ENCODE measurements at places on chromosomes 4 and X. TPM values are rescaled to one million over a fixed set of nuclear protein-coding genes. Genes with fewer than 3 reads are reported as not detected.

AASDH gene
- total RNA-seq = 5.3 TPM

SLC6A8 gene
- 136 TPM for total RNA-seq

LARP7 gene
- 46.1 TPM for total RNA-seq

GLOD5 gene
- total RNA-seq = not detected

BRS3 gene
- total RNA-seq = not detected

SLC26A1 gene
- total RNA-seq = not detected

FREM3 gene
- total RNA-seq = not detected

GPM6B gene
- total RNA-seq = 5.3 TPM

All from heart left ventricle (tissue), 16 donors.